ENCODE measurements at places on chromosomes 6 and 20.

GRCh38 chr6:43368259-43369160 is 937 bp downstream of the ZNF318 start:
- no peak for DNase-seq

DNA sequence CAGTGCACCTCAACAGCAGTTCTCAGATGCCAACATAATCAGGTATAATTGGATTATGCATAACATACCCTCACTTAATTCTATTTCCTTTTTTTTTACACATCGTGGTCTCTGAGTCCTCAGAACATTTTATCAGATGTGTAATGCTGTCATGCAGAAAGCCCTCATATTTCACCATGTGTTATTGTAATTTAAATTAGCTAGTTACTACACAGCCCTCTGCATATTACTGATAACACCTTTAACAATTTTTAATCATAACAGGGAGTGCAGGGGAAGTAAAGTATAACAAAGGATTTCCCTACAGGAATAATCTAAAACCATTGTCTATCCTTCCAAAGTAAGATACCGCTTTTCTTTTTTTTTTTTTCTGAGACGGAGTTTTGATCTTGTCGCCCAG is 91.9 kb upstream of the CCDC28A start:
- no peak for DNase-seq

DNA sequence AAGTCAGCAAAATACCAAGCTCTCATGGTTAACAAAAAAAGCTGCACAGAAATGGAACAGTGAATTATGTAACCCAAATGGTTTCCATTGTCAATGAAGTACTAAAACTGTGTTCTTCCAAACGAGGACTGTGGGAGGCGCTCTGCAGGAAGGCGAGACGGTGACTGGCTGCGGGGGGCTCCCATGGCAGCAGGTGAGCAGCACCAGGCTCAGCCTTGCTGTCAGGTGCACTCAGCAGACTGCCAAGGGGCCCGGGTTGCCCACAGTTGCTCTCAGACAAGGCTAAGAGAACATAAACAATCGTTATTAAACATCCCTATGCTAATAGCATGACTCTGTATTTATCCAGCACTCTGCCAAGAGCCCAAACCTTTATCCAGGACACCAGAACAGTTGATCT is 630.3 kb upstream of the ARID1B start:
- no peak for DNase-seq

- DNase-seq = no peak
These were observed 31.7 kb upstream of the TFAP2A start for GRCh38 chr6:10446548-10446947.

GRCh38 chr6:45982280-45983036 is 33.2 kb downstream of the CLIC5 start:
- DNase-seq = no peak

GRCh38 chr6:146578054-146578453 is 20.7 kb upstream of the ADGB start:
- no peak for DNase-seq

- no peak for DNase-seq
These were observed 52.2 kb upstream of the UNC93A start for GRCh38 chr6:167238694-167239467.

DNA sequence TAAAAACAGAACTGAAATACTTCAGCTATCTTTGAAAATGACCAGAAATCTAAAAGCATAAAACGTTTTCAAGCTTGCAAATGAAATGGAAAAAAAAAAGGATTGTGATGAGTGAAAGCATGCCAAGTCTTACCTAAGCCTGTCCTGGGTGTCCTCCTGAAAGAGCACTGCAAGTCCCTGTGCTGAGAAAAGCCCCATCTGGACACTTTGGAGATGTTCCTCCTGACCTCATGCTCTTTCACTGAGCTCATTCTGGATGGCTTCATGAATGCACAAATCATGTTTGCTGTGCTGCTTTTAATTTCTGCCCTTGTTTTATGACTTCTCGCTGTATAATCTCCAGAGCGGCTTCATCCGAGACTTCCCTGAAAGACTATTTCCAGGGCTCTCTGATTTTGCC is 136.0 kb downstream of the SOD2 start:
- DNase-seq = no peak

DNA sequence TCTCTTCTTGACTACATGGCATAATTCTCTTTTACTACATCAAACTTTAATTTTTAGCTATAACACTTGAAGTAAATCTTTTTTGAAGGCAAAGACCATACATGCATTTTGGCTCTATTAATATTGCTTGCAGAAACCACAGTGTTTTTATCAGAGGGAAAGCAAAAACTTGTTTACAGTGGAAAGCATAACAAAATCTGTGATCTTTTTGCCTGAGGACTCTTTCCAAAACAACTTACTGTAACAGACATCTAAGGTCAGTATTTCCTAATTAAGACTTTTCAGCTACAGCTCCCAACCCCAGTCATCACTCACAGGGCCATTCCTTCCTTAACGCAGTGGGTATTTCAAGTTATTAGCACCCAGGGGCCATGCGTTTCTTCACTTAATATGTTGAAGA is 274.7 kb downstream of the CDKAL1 start:
- no peak for DNase-seq

GRCh38 chr6:90098627-90099026 is 198.0 kb downstream of the BACH2 start:
- DNase-seq = no peak

DNA sequence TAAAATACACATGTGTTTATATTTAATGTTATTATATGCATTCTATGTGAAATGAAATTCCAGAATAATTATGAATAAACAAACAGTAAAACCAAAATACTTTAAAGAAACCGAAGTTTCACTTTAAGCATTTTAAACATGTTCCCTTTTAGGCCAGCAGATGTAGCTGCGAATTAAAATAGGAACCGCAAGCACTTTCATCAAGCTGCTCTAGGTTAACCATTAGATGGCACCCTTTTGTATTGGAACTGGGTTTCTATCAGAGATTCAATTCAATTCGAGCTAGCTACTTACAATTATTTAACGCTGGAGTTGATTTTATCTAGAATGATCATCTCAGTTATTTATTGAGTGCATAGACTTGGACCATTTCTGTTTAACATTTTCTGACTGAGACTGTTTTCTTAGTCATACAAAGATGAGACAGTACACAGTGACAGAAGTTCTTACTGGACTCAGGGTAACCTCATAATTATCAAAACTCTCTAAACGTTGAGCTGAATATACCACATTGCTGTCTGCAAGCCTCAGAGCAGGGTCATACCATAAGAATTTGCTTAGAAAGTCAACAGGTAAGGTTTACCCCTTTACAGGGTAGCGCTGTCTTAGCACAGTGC is 8.5 kb downstream of the TMEM242 start:
- DNase-seq = no peak

DNA sequence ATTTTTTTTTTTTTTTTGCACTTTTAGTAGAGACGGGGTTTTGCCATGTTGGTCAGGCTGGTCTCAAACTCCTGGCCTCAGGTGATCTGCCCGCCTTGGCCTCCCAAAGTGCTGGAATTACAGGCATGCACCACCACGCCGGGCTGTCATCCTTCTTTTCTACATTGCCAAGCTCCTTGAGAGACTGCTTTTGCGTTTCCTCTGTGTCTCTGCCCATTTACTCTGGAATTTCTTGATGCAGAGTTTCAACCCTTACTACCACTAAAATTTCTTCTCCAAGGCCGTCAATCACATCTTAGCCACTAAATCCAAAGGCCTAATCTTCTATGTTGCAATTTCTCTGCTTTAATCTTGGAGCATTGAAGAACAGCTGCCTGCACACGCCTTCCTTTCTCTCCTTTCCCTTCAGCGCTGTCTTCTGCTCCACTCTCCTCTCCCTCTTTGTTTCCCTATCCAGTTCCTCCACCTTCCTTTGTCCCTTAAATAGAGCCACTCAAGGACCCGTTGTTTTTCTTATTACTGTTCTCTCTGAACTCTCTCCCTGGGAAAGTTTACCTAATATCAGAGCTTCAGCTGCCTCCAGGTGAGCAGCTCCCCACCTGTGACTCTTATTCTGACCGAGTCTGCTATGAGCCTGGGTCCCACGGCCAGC is 98.8 kb downstream of the SLC35B3 start:
- no peak for DNase-seq

GRCh38 chr20:49584418-49585382 is 16.8 kb upstream of the PTGIS start:
- no peak for DNase-seq

DNA sequence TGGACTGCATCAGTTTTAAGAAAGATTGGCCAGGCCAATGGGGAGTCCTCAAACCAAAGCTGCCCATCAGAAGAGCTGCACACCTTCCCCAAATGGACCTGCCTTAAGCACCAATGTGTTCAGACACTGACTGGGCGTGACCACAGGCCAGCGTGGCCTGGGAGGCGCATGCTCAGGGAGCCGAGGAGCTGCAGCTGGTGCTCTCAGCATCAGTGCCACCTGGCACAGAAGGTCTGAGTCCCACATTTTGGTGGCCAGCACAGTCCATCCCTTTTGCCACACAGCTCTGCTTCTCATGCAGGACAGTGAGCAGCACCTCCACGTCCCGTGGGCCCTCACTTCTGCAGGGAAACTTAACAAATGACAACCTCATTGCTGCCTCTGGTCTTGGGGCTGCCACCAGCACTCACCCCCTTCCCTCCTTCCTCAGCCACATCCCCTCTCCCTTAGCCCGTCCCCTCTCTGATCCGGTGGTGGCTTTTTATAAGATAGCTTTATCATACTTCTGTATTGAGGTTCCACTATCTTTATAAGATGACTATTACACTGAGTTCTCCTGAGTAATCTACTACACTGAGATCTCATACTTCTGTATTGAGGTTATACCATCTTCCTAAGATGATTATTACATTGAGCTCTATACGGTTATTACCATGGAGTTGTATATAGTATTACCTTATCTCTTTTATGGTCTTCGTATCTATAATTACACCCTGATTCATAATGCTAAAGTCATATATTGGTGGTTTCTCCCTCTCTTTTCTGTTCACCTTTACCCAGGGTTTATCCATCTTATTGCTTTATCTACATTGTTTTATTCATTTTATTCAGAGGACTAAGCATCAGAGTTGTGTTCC is 109.1 kb downstream of the TOX2 start:
- DNase-seq = no peak

DNA sequence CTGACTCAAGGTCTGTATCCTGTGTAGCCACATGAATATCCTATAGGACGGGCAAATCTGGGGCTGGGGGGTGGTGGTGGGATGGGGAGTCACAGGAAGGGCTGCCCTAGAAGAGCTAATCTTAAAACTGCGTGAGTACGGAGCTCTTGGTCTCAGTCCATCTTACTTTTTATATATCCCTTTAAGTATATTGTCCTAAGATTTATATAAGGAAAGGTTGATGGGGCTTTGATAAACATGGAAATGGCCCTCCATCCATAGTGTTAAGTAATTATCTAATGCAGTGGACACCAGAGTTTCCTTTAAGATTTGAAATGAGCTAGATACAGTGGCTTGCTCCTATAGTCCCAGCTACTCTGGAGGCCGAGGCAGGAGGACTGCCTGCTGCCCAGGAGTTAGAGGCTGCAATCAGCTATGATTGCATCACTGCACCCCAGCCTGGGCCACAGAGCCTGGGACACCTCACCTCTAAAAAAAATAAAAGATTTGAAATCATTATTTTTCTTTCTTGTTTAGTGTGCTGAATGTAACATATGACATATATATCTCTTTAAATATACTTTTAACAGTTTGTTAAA is 24.2 kb upstream of the DYNLRB1 start:
- DNase-seq = no peak

DNA sequence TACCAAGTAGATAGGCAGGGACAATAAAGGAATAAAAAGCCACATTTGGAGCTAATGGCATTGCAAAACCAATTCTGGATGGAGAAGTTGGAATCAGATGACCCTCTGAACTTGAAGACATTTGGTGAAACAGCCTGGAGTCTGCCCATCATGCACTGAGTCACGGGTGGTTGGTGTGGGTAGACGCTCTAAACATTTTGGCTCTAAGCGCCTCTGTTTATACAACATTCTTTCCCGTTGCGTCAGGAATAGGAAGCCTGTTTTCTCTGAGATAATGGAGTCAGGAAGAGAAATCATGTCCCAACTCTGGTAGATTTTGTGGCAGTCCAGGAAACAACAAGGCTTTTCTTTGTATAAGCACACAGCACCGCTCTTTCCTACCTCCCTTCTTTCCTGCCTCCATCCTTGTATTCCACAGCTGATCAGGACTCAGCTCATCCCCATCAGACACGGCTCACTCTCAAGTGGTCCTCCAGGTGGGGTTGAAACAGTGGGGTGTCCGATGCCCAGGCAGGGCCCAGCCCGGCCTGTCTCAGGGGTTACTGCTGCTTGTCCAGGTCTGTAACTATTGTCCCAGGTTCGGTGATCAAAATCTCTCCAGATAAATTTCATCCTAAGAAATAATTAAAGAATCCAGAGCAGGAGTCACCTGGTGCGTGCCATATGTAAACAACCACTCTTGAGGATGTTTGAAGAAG is 12.1 kb upstream of the RAMACL start:
- no peak for DNase-seq
